ENCODE measurements at places on chromosomes 3 and 15.

GRCh38 chr15:70491201-70491621, 272.1 kb downstream of the UACA start:
- DNase-seq: no peak

DNA sequence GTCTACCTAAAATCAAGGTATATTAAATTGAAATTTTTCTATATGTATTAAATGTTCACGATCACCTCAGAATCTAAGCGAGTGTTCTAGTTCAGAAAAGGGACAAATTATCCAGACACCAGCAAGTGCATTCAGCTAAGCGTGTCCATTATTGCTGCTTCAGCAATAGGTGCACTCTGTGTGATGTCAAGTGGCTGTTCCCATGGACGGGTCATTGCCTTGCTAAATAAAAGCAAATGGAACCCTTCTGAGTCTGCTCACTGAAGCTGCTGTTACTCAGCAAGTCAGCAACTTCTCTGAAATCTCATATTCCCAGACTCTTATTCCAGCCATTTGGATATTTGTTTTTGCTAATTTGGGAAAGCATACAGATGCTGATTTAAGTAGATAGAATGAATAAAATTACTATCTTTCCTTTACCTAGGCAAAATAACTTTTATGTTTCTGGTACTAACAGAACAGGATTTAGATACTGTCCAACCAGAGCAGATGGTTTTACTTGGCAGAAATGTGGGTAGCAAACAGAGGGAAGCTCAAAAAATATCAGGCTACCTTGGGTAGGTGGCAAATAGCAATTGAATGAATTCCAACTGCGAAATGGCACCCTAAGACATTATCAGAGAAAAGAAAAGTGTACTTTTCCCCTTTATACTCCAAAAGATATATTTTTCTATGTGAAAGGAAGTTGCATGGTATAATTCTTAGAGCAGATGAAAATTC, 407.0 kb downstream of the GAP43 start:
- DNase-seq: no peak

DNA sequence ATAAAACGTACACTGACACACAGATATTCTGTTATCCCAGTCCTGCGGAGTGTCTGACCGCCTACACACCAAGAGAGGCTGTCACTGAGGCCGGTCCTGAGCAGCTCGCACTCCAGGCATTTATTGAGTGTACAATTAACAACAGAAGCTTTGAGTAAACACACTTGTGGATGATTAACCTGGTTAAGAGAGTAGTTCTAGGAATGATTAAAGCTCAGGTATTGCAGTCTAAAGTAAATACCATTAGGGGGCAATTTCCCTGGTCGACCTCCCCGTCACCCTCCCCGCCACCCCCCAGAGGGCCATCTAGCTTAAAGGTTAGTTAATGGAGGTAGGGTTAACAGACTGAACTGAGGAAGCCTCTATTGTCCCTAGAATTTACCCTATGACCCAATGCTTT, 1278.5 kb downstream of the NSUN3 start:
- peak; percentile 57 for DNase-seq

DNA sequence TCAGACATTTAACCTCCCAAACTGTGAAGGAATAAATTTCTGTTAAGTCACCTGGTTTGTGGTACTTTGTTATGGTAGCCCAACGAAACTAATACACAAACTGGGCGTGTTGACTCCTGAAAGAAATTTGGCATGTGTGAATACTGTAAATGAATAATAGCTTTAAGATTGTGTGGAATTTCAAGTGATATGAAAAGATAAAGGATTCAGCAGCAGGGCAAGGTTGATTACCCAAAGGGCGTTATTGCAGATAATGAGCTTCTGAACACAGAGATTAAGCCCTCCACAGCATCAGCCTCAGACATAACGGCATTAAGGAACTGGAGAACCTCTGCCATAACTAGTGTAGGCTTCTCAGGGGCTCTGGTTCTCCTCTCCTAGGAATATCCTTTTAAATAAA, 451.5 kb upstream of the NECTIN3 start:
- no peak for DNase-seq

DNA sequence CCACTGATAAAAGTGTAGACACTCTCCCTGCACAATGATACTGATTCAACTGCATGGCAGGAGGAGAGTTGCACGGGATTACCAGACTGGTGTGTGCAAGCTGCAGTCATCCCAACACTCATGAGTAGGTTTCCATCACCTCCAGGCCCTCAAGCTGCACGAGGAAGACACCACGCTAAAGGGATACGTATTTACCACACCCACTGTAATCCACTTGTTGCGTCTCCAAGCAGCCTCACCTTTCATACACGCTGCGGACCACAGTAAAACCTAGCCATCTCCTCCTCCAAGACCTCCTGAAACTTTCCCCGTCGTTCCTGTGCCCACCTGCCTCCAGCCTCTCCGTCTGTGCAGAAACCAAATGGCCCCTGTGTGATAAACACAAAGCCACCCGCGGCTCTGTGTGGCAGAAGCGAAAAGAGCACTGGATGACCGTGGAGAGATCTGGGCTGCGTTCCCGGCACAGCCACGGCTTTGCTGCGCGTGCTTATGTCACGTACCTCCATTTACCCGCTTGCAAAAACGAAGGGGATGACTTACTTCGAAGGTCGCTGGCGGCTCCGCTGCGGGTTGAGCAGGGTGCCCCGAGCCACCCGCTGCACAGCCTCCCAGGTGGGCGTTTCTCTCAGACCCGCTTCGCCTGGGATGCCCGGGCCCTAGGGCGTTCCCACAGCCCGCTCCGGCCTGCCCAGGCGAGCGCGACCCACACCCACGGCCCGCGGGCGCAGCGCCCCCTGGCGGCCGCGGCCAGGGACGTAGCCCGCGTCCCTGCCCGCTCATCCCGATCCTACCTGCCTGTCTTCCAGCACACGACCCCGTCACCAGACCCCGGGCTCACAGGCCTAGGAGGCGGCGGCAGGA, 643 bp downstream of the ABCC5 start:
- DNase-seq: peak; percentile 45

GRCh38 chr3:14884665-14885064, 62.7 kb upstream of the NR2C2 start:
- DNase-seq: no peak

GRCh38 chr3:58868097-58868779, 181.6 kb downstream of the CFAP20DC start:
- DNase-seq: no peak

GRCh38 chr3:58236527-58237237, 910 bp upstream of the ABHD6 start:
- no peak for DNase-seq
